ENCODE measurements at places on chromosomes 5 and 9.

GRCh38 chr9:71678999-71679398 is 89.3 kb downstream of the CEMIP2 start:
- DNase-seq, result no peak

DNA sequence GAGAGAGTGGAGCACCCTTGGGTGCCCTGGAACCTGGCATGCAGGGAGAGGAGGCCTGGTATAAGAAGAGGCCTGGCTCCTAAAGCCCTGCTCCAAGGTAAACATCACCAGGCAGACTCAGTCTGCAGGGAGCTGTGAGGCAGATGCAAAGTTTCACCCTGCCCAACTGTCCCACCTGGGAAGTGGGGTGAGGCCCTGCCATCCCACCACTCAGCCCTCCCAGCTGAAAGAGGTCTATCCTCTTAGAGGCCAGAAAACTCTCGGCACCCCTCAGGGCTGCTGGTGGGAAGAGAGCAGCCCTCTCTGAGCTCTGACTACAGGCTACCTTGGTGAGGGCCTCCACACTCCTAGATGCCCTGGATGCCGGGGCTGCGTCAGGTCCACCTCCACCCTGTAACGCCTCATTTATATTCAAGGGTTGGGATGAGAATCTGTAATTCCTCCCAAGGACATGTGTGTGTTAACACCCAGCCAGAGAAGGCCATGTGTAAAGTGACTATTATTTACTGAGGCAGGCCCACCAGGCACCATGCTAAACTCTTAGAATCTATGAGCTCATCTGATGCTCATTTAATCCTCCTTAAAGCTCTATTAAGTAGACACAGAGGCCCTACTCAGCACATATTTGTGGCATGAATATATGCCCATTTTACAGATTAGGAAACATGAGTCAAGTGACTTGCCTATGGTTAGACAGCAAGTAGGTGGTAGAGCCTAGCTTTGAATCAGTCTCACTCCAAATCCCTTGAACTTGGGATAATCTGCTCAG is 205.9 kb downstream of the FSTL4 start:
- DNase-seq, result no peak

- no peak for DNase-seq
Observed at GRCh38 chr5:149464796-149465489, 85.9 kb upstream of the IL17B start.

DNA sequence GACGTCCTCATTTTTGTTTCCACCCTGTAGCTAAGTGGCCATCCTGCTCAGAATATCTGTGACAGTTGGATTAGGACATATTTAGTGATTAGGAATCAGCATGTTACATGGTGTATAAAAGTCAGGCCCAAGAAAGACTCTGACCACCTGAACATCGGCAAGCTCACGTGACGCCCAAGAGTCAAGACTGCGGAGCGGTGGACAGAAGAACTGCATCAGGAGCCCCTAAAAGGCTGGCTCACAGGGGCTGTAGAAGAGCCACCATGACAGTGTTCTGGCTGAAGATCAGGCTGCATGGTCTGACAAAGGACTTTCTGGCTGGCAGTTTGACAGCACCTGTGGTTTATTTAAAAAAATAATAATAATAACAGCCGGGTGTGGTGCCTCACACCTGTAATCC is 185.3 kb downstream of the AUH start:
- DNase-seq, result no peak

GRCh38 chr5:156879665-156880285 is 29.7 kb downstream of the PPP1R2B start:
- DNase-seq, result no peak

GRCh38 chr9:106059886-106060285 is 365.5 kb downstream of the TMEM38B start:
- no peak for DNase-seq

- DNase-seq, result no peak
Observed at GRCh38 chr5:73515232-73515631, 17.0 kb downstream of the BTF3 start.

- no peak for DNase-seq
Observed at GRCh38 chr5:157476702-157477408, 16.8 kb downstream of the NIPAL4 start.

GRCh38 chr5:123156577-123157296 is 67.7 kb downstream of the PRDM6 start:
- no peak for DNase-seq

GRCh38 chr5:38524022-38524421 is 32.4 kb downstream of the LIFR start:
- no peak for DNase-seq

DNA sequence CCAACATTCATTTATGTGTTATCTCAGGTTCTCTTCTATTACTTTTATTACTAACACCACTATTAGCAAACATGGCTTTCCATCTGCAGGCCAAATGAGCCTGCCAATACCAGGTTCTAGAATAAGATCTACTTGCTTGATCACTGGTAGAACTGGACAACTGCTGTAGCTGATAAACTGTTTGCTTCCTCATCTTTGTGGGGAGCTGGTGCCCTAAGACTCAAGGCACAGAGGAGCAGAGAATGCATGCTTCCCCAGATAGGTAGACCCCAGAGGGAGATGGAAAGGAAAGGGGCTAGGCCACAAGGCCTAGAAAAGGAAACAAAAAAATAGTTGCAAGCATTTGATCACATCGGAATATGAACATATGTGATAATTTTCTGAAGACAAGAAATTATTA is 30.7 kb upstream of the AUH start:
- DNase-seq, result no peak

DNA sequence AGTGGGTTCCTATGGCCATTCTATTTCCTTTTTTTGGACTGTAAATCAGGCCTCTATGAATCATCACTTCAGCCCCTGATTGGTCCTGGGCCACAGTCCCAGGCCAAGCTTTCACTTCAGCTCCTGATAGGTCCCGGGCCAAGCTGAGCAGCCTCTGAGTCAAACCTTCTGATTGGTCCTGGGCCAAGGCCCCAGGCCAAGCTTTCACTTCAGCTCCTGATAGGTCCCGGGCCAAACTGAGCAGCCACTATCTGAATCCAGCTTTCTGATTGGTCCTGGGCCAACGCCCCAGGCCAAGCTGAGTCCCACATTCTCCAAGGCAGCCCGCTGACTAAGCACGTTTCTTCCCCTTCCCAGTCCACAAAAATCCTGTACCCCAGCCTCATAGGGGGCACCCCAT is 1972.9 kb upstream of the ACO1 start:
- DNase-seq, result no peak

GRCh38 chr9:34575862-34576596 is 13.5 kb downstream of the CNTFR start:
- no peak for DNase-seq

DNA sequence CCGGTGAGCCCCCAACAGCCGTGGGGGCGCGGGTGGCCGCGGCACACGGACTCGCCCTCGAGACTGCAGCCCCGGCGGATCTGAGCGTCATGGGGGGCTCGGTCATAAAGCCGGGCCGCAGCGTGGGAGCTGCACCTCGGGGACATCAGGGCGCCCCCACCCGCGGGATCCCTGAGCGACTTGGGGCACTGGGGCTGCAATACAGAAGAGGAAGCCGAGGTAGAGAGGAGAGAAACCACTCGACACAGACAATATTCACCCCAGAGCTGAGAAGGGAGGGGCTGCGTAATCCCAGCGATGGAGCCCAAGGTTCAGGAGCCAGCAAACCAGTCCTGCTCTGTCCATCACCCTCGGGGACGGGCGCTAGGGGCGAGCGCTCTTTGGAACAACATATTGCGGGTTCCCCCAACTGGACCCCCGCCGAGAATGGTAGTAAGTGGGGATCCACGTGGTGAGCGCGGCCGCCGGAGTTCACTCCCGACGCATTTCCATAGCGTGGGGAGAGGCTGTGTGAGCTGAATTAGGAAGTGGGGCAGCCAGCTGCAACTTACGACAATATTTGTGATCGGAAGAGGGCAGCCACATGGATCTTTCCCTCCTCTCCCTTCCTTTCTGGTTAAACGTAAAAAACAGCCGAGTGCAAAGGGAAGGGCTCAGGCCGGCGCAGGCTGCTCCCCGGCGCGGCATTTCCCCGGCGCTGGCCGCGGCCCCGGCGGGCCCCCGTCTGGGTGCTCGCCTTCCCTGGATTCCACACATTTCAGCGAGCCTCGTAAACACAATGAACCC is 9.9 kb downstream of the PTCH1 start:
- DNase-seq, result peak; percentile 32

DNA sequence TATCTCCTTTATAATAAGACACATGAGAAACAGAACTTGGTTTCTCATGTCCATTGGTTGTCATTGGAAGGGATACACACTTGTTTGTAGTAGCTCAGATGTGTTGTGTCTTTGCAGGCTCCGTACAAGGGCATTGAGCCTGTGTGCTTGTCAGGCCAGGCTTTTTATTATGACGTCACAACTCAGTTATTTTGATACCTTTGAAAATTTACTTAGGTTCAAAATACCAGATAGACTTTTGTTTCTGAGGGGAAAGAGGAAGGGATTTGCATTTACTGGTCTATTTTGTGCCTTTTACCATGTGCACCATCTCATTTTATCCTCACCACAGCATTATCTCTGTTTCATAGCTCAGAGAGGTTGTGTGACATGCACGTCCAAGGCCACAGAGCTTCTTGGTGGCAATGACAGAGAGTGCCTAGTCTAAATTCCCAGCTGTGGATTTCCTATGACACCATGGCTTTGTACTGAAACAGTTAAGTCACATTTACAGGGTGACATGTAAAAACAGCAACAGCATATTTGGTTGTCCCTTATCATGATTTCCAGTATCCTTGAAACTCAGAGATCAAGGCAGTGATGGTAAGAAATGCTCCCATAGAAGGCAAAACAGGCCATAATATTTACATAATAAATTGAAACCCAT is 268.7 kb downstream of the AOPEP start:
- no peak for DNase-seq

DNA sequence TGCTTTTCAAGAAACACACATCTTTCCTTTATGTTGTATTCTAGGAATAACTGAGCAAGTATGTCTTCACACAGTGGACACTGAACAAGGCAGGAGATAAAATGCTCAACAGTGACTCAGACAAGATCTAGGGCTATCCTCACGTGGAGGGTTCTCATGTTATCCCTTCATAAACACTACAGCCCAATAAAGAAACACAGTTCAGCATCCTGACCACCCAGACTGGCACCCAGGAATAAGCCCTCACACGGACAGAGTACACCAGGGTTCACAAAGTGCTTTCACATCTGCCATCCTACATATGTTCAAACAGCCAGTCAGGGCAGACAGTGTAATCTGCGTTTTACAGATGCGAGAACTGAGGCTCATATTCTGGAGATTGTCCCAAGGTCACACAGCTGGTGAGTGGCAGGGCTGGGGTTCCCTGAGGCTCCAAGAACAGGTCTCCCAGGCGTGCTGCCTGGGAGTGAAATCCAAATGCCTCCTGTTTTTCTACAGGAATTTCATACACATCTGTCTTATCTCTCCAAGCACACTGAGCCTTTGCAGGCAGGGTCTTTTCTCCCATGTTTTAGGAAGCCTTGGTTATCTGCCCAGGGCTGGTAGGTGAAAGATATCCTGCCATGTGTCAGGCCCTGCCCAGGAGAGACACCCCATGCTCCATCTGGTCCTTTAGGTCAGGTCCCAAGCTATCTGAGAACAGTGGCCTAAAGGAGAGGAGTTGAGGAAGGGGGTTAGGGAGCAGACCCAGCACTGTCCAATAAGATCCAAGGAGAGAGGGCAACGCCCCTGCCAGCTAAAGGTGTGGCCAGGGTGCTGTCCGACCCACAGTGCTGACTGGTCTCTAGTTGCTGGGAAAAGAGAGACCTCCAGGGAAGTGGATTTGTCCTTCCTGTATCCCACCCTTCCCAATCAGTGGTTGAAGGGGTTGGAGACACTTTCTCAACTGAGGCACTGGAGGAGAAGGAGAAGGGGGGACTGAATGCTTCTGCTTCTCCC is 47.9 kb upstream of the XPA start:
- DNase-seq, result no peak

DNA sequence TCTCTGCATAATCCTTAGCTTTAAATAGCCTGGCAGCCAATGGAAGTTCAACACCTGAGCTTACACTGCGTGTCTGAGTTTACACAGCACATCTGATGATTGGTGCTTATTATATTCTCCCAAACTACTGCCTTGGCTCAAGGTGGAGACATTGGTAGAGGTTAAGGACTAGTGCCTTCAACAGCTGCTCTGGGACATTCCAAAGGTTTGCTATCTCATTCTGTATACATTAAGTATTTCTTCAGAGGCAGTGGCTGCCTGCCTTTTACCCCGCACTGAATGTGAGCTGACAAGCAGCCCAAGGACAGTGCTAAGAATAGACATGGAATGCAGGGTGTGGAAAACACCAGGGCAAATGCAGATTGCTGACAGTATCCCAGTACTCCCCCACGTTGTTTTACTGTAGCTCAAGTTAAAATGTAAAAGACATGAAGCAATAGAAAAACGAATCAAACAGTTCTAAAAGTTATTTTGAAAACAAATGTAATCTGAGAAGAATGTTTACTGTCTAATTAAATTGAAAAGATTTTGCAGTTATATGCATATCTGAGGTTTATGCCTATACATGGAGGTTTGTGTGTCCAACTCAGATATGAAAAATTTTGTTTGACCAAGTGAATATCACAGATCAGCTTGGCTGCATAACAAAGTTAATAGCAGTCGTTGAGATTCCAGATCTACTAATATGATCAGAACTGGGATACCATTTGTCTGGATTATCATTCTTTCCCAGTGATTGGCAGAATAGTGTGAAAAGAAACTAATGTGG is 1.8 kb downstream of the HSPB3 start:
- DNase-seq, result no peak

Measured in activated gamma-delta T cell treated with Interleukin-2 at 50 U/mL for 16 hours (primary cell).